Muscle of back (tissue), 13 donors: ENCODE measurements at places on chromosomes 2 and 18. TPM values are rescaled to one million over a fixed set of nuclear protein-coding genes. Genes with fewer than 3 reads are reported as not detected.

STARD6 gene
- polyA plus RNA-seq, result not detected

NABP1 gene
- 12.1 TPM for polyA plus RNA-seq

TRAPPC12 gene
- polyA plus RNA-seq, result 84.3 TPM

INO80D gene
- polyA plus RNA-seq, result 6.8 TPM

NEUROD1 gene
- polyA plus RNA-seq, result not detected

RNF152 gene
- 6.2 TPM for polyA plus RNA-seq

PAIP2B gene
- 7.4 TPM for polyA plus RNA-seq

NFATC1 gene
- 12.9 TPM for polyA plus RNA-seq

FER1L5 gene
- 2.6 TPM for polyA plus RNA-seq

DSG1 gene
- polyA plus RNA-seq, result 18.5 TPM

METAP1D gene
- polyA plus RNA-seq, result 14.4 TPM

BOLL gene
- 1.2 TPM for polyA plus RNA-seq

MYO3B gene
- polyA plus RNA-seq, result 0.18 TPM

GRCh38 chr2:68917034-68917718, 35.5 kb downstream of the GKN2 start:
- no peak for DNase-seq

DNA sequence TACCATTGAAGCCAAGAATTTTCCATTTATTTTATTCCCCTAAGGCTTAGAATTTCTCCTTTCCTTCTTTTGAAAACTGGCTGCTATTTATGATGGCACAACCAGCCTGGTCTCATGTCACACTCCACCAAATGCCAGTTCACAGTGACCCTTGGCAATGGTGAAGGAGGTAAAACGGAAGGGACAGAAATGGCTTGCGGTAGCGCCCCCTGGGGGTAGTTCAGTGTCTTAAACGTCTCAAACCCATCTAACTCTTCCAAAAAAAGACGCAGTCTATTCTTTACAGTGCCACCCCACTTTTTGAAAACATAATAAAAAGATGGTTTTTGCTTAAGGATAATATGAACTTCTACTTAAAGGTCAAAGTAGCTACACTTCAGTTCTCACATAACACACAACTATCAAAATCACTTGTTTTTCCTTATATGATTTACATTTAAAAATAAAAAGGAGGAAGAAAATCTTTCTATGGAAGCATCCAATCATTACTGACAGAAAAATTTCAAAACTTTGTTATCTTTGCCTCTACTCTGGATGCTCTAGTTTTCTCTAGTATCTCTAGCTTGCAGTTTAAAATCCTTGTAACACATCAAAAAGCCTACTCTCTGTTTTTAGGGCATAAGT, 28.0 kb downstream of the PNO1 start:
- DNase-seq, result no peak

GRCh38 chr2:27498975-27499374, 2.3 kb downstream of the GCKR start:
- DNase-seq, result no peak

DNA sequence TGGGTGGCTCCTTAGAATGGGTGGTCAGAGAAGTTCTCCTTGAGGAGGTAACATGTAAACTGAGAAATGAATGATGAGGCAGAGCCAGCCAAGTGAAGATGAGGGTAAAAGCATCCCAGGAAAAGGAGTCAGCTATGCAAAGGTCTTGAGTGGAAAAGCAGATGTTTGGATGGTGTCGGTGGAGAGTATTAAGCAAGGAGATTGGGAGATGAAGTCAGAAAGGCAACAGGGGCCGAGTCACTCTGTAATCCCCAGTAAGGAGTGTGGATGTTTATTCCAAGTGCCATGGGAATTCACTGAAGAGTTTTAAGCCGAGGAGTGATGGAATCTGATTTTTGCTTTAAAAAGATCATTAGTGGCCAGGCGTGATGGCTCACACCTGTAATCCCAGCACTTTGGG, 3.4 kb upstream of the STAMBP start:
- DNase-seq, result no peak

DNA sequence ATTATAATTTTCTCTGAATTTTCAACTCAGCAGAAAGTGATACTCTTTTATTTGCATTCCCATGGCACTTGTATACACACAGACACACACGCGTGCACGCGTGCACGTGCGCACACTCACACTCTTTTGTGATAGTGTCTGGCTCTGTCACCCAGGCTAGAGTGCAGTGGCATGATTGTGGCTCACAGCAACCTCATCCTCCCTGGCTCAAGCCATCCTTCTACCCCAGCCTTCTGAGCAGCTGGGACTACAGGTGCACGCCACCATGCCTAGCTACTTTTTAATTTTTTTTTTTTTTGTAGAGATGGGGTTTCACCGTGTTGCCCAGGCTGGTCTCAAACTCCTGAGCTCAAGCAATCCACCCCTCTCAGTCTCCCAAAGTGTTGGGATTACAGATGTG, 123.2 kb downstream of the MC4R start:
- no peak for DNase-seq

DNA sequence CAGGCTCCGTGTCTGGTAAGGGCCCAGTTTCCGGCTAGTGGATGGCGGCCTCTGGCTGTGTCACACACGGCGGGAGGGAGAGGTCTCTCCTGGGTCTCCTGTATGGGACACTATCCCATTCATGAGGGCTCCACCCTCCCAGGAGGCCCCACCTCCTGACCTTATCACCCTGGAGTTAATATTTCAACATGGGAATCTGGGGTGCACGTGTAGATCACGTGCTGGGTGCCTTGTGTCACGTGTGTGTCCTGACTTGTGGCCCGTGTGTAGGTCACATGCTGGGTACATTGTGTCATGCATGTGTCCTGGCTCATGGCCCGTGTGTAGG, 9.9 kb downstream of the NEU4 start:
- no peak for DNase-seq

DNA sequence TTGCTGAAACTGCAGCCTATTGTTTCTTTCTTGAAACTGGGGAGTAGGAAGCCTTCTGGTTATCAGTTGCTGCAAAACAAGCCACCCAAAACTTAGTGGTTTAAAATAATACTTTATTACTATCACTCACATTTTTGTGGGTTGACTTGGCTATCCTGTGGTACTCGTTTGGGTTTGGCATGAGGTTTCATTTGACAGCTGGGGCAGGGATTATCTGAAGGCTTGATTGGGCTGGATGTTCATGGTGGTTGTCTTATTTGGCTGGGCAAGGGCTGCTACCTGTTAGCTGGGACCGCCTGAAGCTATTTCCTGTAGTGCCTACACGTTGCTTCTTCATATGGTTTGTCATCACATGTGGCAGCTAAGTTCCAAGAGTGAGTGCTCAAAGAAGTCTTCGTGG, 122.3 kb downstream of the PLCL1 start:
- DNase-seq, result no peak

GRCh38 chr18:45635893-45636509, 20.7 kb downstream of the SLC14A2 start:
- DNase-seq, result no peak

DNA sequence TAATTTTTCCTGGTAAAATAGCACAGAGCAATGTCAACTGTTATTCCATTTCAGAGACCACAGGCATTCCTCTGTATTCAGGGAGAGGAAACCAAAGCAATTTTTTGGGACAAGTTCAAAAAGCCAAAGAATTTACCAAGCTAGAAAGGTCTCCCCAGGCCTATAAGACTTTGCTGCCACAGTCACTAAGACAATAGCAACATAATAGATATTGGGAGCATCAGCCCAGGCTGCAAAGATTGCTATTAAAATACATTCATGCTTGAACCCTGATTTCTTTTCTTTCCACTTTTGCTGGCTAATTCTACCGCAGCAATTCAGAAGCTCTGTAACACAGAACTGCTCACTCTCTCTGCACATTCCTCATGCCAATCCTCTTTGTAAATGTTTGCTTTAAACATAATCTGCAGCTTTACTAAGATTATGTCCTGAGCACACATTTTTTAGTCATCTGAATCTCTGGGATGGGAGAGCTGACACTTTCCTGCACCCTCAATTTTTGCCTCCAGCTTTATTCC, 76.3 kb downstream of the CLHC1 start:
- DNase-seq, result peak; percentile 71

DNA sequence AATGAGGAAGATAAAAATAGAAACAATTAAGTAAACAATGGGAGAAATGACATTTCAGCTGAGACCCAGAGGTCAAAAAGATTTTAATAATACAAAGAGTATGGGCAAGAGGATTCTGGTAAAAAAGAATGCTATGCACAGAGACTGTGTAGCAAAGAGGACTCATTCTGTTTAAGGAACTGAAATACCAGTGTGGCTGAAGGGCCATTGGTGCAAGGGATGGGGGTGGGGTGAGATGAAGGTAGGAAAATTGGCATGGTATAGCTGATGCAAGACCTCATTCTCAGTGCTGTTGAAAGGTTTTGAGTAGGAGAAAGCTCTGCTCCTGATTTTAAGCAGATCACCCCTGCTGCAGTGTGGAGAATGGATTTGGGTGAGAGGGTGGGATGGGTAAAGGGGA, 10.8 kb downstream of the GALNT1 start:
- DNase-seq, result no peak

DNA sequence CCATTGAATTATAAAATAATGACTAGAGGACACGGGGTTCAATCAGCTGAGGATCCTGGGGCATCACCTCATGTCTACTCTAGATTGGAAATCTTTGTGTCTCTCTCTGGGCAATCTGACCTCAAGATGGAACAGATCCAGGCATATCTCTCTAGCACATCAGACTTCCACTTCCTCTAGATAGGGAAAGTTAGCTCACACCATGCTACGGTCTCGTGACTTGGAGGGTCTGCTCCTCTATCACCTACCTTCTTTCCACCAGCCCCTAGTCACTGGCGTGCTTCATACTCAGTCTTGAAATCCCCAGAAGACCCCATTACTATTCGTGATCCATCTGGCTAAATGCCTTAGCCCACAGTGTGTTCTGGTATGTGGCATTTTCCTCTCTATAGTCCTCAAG, 148.8 kb downstream of the ANKRD44 start:
- no peak for DNase-seq

- no peak for DNase-seq
Measured at GRCh38 chr2:226733189-226733858, 66.3 kb downstream of the IRS1 start.

DNA sequence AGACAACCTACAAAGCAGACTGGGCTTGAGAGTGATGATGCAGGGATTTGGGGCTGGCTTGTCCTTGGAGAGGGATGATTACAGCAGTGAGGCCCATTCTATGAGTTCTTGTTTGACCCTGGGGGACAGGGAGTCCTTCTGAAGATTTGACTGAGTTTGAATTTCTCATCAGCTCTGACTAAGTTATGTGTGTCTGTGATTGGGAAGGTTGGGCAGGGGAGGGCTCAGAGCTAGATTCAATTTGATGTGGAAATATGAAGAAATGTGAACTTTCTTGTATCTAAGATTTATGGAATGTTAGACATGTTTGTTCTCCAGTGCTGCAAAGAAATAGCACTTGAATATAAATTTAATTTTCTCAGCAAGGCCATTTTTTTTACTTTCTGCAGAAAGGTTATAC, 19.9 kb upstream of the IL1R2 start:
- no peak for DNase-seq

- peak; percentile 65 for DNase-seq
Measured at GRCh38 chr2:85976106-85976920, 87.5 kb upstream of the ST3GAL5 start.

DNA sequence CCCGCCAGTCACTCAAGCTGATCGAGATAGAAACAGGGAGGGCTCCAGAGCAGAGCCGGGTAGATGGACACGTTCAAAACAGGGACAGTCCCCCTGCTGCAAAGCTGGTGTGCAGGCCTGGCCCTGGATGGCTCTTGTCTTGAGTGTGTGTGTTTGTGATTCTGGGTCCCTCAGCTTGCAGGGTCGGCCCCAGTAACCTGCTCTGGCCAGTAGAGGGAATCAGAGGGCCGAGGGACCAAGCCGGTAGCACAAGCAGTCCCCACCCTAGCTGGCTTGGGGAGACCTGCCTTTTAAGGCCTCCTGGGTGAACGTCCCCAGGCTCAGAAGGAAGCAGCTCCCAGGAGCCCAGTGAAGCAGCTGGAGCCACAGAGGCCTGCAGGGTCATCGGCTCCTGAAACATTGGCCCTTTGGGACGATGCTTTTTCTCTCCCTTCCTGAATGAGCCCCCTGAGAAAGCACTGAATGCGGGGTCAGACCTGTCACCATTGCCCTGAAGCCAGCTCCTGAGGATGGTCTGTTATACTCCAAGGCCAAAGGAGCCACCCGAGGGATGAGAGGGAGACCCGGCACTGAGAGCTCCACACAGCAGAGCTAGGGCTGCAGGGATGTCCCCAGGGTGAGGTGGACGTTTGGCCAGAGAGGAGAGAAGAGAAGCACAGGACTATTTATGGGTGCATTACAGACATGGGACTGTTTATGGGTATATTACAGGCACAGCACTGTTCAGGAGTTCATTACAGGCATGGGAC, 15.4 kb upstream of the MLPH start:
- no peak for DNase-seq

- no peak for DNase-seq
Measured at GRCh38 chr2:40286721-40287120, 165.2 kb downstream of the SLC8A1 start.

- no peak for DNase-seq
Measured at GRCh38 chr2:118242216-118242615, 153.9 kb downstream of the INSIG2 start.

DNA sequence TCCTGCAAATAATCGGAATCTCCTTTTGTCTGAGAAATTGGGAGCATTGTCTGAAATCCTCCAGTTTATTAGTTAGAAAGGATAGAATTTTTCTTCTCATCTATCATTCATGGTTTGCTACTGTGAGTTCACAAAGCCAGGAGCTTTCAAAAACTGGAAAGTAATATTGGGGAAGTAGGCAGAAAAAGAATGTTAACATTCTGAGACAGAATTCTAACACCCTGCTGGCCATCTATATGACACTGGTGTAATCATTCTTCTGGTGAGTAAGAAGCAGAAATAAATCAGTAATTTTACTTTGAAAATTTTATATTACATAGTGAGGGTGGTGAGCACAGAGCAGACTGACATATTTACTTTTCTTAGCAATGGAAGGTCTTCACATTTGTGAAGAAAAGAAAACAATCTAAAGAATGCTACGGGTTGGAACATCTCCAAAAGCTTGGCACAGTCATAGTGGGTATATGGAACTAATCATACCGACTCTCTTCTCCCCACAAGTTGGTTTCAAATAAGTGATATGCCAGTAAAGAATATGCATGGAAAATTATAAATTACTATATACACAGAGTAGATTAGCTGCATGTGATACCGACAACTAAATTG, 344.9 kb downstream of the LPIN1 start:
- DNase-seq, result no peak

DNA sequence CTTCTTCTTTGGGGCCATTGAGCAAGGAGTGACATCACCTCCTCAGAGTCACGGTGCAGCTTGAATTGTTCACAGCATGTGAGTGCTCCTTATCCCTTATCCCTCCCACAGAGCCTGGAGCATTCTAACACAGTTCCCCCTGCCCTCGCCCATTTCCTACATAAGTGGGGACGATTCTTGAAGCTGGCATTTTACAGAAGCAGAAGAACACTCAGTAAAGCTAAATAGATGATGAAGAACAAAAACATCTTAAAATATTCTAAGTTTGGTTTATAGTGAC, 135.8 kb upstream of the APCDD1 start:
- no peak for DNase-seq

DNA sequence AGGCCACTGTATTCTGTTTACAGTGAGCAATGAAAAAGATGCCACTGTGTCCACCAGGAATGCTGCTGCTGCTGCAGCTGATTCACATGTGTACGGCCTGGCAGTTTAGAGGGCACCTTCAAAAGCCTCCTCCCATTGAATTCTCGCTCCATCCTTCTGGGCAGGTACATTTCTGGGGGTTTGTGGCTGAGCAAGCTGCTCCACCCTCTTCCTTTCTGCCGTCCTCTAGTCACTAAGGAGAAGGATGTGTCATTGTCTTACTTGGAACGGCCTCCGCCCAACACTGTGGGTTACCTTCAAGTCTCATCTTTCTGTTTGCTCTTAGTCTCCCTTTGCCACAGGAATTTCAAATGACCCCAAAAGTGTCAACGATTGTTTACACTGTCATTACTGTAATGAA, 182.0 kb downstream of the ZBTB7C start:
- DNase-seq, result no peak

GRCh38 chr2:174072069-174072468, 106.9 kb upstream of the SP3 start:
- DNase-seq, result no peak
